Cerebellar cortex (tissue), 1 donor: ENCODE measurements at places on chromosomes 4 and X.

DNA sequence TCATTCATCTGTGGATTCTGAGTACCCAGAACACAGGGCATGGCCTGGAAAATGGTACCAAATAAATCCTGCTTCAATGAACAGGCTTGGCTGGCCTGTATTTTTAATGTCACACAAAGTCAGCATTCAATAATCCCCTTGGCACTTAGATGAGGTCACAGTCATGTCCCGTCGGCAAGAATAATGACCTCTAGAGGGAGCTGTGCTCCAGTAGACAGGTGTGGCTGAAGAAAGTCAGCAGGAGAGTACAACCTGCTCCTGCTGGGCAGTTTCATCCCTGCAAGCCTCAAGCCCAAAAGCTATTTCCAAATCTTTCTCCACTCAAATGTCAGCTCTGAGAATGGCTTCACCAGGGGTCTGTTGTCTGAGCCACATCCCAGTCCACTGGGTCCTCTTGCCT lies 404.0 kb upstream of the F9 start:
- DNase-seq, result peak; percentile 4

- DNase-seq, result peak; percentile 62
These were observed 20.7 kb downstream of the TAPT1 start for GRCh38 chr4:16205298-16206164.

- DNase-seq, result no peak
These were observed 220.9 kb upstream of the PSAPL1 start for GRCh38 chr4:7655511-7656243.

DNA sequence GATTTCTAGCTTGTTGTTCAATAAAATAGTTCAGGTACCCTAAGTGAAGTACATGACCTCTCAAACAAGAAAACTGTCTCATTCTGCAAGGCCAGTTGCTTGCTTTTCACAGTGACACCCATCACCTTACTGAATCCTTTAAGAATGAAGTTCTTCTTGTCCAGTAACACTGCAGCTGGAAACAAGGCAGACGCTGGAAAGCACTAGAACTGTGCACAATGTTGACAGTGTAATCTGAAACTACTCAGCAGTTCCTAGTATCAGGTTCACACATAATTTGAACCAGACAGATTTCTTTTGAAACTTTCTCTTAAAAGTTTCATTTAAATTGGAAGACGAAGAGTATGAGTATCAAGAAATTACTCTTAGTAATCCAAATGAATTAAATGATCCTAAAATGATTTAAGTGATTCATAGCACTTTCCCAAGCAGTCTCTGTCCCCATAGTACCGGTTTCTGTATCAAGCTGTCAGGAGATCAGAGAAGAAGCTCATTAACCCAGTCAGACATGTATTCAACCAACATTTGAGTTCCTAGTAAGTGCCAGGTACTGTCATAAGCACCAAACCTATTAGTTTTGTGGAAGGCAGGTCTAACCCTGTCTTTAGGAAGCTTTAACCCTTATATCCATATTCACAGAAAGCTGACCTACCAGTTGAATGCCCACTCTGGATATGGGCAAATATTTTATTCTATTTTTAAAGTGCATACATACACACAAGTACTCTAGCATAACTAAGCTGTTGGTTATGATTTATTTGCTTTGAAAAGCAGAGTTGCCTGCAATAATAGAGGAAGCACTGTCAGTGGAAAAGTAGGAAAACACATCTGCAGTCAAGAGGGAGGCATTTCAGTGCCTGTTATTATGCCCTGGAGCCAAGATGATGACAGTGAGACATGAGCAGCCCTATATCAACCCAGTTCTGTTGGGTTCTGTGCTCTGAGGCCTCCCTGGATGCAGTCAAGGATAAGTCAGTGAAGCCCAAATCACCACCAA lies 63.6 kb downstream of the PALLD start:
- no peak for DNase-seq

DNA sequence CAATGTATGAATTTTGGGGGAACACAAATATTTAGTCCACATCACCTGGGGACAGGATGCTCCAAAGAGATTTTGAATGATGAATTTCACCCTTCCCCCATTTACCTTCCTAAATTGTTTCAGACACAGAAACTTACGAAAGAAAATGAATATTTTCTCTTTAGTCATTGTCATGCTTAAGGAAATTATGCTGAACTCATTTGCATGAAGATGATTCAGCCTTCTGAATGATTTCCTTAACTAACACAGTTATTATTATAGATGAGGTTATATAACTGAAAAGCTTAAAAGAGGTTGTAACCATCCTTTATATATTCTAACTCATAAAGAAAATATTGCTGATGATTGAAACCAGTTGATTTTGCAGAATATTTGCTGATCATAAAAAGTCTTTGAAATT lies 61.1 kb downstream of the KCNIP4 start:
- no peak for DNase-seq

- DNase-seq, result no peak
These were observed 68.9 kb upstream of the FAM47B start for GRCh38 chrX:34873500-34874225.

DNA sequence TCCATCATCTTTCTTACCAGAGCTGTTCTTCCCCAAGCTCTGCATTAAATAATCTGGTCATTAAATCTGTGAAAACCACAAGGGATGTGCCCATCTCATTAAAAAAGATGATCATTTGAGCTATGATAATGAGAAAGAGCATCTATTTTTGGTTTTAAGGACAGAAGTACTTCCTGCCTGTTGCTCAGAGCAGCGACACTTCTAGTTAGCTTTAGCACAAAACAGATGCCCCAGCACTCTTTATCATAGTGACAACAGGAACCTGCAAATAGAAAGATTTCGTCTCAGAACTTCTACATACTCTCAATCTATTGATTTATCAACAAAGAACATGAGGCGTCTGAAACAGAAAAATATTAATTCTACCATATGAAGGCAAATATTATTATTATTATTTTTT lies 140.1 kb downstream of the APBB2 start:
- DNase-seq, result no peak

DNA sequence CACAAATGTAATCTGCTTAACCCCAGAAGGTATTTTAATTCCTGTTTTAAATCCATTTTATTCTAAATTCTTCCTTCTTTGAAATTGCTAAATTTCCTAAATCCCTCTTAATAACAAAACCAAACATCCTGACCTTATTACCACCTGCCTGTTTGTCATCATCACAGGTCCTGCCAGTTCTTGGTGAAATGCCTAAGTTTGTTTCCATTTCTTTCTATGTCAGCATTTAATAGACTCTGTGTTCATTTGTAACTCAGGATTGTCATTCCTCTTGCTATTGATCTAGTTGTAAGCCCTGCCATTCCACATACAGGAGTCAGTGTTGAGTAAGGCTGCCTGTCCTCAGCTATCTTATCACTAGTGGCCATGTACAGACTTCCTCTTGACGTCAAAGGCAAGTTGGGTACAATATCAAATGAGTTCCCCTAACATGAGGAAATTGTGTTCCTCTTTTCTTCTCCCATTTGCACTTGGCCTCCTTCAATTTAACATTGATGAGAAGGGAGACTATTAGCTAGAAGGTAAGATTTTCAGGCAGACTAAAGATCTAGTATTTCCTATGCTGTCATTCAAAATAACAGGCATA lies 440.1 kb downstream of the AFF2 start:
- no peak for DNase-seq

DNA sequence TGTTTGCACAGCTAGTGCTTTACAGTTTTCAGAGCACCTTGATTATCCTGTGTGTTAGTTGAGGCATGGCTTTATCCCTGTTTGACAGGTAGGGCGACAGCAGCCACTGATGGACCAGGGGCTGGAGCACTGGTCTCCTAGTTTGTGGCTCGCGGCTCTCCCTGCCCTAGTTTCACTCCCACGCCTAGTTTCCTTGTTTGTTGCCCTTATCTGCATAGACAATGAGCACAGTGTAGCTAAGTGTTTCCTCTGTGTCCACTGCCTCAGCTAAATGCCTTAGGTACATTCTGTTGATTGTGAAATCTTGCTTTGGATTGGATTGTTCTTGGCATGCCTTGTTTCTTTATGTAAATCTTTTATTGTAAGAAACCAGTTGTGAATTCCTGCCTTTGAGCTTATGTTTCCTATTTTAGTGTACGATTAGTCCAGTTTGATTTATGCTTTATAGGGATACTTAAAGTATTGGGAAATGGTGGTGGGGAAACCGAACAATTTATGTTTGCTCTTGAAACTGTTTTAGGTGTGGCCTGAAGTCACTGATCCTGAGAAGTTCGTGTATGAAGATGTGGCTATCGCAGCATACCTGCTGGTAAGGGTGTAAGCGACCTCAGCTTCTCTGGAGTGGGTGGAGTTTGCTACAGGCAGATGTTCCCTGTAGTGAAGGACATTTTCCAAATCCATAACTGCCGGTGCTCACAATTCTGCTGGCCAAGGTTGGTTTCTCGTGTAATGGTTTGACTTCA lies 11.0 kb downstream of the TRMT44 start:
- DNase-seq, result no peak

GRCh38 chr4:140042634-140043033 lies 111.3 kb downstream of the MAML3 start:
- DNase-seq, result no peak

- DNase-seq, result peak; percentile 64
These were observed 151.2 kb upstream of the SLC4A4 start for GRCh38 chr4:71187404-71188155.

DNA sequence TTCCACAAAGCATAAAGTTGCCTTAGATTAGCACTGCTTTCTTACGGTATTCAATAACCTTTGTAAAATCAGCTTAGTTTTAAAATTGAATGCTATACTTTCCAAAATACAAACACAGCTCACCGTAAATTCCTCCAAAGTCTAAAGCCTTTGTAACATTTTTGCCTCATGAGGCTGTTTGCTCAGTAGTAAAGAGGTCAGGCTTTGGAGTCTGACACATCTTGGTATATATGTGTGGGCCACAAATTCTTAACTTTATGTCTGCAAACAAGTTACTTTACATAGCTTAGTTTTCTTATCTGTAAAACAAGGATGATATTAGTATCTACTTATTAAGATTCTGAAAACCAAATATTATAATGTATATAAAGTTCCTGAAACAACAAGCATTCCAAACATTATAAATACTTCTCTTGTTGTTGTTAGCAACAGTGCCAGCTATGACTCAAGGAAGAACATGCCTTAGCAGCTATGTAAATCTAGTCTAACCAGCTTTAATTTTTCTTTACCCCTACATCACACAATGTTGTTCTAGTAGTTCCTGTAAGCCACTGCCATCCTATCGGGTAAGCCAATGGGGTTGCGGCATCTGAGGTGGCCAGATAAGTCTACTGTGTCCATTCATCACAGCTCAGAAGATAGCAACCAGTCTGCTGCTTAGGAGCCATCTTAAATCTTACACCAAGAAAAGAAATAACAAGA lies 709.0 kb downstream of the KLHL13 start:
- DNase-seq, result no peak

DNA sequence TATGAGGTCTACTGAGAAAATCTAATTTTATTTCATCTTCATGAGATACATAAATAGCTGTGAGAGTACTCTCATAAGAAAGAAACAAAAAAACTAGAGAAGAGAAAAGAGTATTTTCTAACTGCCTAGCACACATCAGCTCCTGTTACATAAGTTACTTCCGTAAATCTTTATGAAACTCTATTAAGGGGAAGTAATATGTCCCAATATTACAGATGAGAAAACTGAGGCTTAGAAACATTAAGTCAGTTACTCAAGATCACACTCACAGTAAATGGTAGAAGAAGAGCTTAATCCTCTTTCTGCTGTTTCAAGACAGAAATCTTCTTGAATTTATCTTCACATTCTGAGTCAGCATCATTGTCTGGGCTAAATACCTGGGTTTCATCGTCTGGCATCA lies 164.1 kb downstream of the DTHD1 start:
- DNase-seq, result no peak

DNA sequence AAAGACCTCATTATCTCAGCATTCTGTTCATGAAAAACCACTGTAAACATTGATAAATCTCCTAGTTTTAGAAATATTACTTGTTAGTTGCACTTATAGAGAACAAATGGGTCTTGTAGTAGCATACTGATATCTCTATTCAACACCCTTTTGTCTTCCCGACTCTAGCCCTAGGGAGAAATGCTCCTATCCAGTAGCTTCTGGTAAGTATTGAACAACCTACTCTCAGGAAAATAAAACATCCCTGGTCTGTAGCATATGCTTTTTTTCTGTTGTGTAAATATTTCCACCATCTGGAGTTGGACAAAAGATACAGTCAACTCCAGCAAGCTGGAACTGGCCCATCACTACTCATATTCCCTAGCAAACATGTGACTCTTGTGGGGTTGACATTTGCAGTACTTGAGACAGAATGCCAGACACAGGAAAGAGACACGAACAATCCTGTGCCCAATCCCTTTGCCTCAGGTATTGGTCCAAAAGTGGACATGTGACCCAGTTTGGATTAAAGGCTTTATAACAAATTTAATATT lies 188.2 kb downstream of the GC start:
- DNase-seq, result no peak
